Fibroblast of upper back skin (primary cell): ENCODE measurements at places on chromosomes 2 and 18.
A peak's percentile ranks its signal among the peaks of the same experiment; 100 is the strongest.

DNA sequence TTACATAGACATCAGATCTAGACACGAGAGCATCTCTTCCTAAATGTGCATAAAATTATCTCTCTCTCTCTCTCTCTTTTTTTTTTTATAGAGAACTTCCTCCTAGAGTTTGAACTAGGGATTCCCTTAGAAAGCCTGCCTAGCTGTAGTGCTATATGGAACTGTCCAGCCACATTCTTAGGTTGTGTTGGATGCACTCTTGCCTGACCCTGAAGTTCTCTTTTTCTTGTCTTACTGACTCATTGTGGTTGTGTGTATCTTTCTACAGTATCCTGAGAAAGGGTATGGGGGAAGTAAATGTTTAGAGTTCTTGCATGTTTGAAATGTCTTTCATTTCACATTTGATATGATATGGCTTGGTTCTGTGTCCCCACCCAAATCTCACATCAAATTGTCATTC lies 368.2 kb downstream of the CDH2 start:
- DNase-seq, result peak; percentile 40

DNA sequence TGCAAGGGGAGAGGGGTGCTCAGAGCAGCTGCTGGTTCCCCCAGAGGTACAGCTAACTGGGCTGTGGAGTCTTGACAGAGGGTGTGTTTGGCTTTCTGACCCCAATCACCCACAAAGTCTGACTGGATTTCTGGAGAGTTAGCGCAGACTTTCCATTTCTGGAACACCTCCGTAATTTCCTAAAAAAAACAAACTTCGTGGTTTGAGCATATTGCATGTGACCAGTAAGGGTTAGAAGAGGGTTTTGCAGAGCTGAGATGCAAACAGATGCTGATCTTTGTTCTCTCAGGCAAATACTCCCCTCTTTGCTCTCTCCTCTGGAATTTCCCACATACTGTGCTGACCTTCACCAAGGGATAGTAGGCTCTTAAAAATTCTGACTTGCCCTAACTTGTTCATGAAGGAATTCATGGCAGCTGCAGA lies 44.5 kb upstream of the TMEM247 start:
- peak; percentile 46 for DNase-seq

- DNase-seq, result no peak
These were observed 45.9 kb downstream of the CYRIA start for GRCh38 chr2:16619576-16620245.

DNA sequence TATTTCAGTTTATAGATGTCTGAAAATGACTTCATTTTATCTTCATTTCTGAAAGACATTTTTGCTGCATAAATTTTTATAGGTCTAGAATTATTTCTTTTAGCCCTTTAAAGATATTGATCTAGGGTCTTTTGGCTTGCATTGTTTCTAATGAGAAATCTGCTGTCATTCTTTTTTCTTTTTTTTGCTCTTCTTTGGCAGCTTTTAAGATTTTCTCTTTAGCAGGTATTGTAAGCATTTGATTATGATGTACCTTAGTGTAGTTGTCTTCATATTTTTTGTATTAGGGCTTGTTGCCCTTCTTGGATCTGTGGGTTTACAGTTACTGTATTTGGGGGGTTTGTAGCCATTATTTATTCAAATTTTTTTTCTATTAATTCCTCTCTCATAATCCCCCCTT lies 66.0 kb upstream of the IL1R1 start:
- no peak for DNase-seq

DNA sequence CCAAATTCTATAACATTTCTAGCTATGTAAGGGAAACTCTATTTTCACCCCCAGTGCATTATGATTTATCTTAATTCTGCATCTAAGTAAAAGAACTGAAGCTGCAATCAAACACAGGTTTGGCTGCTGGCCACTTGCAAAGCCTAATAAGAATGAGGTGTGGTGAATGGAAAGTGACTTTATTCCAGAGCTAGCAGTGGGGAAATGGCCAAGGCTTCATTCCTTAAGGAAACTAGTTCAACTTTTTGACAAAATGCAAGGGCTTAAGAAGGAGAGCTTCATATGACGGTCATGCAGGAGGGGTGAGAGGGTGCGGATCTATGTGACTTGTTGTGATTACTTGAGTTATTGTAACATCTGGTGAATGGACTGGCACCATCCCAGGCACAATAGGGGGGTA lies 1802.0 kb downstream of the SUCLG1 start:
- DNase-seq, result no peak

- DNase-seq, result no peak
These were observed 792.8 kb upstream of the PIK3C3 start for GRCh38 chr18:41162191-41162590.

- peak; percentile 5 for DNase-seq
These were observed 2.7 kb downstream of the USP40 start for GRCh38 chr2:233563663-233564430.

DNA sequence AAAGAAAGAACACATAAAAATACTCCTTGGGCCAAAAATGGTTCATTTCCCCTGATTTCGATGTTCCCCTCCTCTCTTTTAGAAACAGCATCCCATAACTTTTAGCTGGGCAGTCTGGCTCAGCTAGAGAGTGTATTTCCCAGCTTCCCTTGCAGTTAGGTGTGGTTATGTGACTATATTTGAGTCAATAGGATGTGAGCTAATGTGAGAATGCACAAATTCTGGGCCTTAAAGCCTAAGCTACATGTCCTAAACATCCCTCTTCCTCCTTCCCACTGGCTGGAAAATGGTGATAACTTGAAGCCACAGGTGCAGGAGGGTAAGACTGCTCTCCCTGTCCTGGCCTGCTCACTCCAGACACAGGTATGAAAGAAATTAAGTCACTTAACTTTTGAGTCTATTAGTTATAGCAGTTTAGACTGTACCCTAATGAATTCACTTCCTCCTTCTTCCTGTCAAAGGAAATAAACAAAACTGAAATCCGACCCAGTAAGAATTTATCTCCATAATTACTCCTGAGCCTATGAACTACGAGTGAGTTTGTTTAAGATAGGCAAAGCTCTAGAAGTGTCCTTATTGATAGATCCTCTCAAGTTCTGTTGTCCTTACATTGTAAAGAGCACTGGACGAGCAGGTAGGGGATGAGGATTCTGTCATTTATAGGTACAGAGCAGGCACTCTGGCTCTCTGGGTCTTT lies 177.6 kb downstream of the MTX2 start:
- no peak for DNase-seq

- DNase-seq, result no peak
These were observed 57.6 kb downstream of the GDF7 start for GRCh38 chr2:20724500-20725053.

- DNase-seq, result no peak
These were observed 435 bp downstream of the ADCY3 start for GRCh38 chr2:24919506-24920097.

DNA sequence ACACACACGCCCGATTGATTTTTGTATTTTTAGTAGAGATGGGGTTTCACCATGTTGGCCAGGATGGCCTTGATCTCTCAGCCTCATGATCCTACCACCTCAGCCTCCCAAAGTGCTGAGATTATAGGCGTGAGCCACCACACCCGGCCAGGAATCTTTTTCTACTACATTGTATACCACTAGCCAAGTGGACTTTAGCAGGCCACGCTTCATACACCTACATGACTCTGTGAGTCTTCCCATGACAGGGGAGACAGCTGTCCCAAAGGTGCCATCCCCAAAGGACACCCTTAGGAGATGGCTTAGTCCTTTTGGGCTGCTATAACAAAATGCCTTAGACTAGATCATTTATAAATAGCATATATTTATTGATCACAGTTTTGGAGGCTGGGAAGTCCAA lies 32.8 kb downstream of the ERMN start:
- no peak for DNase-seq

DNA sequence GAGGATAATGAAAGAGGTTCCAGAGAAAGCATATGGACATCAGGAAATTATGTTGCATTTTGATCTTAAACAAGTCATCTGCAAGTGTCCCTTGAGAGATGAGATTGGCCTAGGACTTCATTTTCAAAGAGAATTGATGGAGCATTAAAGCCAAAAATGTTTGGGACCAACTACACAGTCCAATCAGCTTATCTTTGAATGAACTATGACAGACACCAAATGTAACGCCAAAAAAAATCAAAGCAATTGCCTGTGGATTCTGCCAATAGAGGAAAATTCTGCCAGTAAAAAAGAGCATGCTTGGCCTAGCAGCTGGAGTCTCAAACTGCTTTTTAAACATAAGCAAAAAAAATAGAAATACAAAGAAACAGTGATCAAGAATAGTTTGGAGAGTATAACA lies 594.5 kb upstream of the CHAC2 start:
- DNase-seq, result no peak

DNA sequence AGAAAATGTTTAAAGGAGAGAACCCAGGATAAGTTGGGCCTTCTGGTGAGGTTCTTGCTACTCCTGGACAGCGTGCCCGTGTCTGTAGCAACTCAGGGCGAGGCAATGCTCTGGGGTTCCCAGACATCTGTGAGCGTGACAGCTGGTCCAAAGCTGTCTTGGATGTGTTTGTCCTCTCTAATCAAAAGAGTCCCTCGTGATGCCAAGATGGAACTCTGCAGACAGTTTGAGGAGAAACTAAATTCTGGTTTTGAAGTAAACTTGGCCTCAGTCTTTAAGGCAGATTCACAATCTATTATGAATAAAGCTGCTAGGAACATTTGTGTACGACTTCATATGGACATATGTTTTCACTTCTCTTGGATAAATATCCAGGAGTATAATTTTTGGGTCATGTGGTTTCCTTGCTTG lies 47.3 kb downstream of the TMEM17 start:
- DNase-seq, result no peak

DNA sequence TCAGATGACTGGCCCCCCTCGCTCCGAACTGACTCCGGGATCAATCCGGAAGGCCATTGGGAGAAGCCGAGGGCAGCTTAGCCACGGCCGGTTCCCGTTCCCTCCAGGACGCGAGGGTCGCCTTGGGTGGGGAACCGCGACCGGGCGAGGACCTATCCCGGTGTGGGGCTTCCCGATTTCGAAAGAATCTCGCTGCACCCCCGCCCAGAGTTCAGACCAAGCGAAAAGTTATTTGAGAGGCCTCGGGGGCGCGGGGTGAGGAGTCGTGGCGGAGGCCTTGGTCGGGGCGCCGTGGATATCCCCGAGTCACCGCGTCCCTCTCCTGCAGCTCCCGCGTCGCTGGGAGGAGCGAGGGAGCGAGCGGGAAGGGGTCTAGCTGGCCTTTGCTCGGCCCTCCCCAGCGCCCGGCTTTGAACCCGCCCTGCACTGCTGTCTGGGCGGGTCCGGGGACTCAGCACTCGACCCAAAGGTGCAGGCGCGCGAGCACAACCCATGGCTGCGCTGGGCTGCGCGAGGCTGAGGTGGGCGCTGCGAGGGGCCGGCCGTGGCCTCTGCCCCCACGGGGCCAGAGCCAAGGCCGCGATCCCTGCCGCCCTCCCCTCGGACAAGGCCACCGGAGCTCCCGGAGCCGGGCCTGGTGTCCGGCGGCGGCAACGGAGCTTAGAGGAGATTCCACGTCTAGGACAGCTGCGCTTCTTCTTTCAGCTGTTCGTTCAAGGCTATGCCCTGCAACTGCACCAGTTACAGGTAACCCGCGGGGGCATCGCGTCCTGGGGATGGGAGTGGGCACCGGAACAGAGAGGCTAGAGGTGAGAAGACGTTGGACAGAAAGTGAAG lies at the start of gene CYP27A1:
Gene CYP27A1, plus strand, starts transcription at position 457 of the 837 bp plus-strand sequence. Its CDS starts 36 bp downstream, at position 493.
- DNase-seq, result no peak

- no peak for DNase-seq
These were observed 51.6 kb downstream of the BMP10 start for GRCh38 chr2:68819556-68819955.

DNA sequence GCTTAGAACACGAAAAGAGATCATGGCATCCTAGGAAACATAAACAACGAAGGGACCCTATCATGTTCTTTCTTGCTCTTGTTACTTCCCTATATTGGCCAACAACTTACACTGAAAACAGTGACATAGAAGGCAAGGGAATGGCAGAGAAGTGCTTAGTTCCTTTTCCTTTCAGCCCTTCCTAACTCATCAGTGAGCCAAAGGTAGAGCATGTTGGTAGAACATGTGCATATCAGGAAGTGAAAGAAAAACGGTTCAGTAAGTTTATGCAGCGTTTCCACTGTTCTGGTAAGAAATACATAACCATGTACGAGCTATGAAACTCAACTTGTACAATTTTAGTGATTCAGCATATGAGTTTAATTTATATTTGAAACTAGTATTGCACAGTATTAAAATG lies 21.7 kb downstream of the AKAIN1 start:
- DNase-seq, result no peak

GRCh38 chr18:11147371-11147951 lies 1.9 kb downstream of the PIEZO2 start:
- DNase-seq, result no peak

DNA sequence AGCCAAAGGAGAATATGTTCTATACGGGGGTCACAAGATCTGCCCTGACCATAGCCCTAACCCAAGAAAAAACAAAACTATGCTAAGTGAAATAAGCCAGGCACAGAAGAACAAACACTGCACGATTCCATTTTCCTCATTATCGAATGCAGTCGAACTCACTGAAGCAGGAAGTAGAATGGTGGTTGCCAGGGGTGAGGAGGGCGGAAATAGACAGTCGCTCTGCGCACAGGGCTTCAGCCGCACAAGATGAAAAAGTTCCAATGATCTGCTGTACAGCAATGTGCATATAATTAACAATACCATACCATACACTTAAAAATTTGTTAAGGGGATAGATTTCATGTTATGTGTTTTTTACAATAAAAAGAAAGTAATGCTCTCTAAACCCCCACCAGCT lies 257.7 kb downstream of the TXNL1 start:
- DNase-seq, result peak; percentile 35

DNA sequence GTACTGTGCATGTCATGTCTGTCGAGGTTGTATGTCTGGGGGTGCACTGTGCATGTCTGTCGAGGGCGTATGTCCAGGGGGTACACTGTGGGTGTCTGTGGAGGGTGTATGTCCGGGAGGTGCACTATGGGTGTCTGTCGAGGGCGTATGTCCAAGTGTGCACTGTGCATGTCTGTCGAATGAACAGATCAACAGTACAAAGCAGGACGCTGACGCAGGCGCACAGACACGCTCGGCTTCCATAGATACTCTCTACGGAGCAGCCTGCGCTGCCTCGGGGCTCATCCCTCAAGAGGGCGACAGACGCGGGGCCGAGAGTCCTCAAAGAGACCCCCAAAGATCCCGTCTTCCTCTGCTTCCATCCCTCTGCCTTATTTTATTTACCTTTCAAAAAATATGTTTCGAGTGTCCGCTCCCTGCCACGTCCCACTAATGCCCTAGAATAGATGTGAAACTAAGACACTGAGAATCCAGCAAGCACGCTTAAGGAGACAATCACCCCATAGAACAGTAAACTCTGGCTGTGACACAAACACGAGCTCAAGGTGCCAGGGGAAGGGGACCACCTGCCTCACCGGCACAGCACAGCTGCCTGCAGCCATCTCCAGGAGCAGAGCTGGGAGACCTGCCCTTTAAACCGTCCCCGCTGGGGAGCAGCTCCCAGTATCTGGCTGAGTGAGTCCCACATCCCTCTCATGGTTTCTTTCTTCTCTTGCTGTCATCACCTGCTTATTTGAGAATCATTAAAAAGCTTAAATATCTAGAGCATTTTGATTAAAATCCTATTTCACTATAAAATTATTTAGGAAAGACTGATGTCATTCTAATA lies 250.5 kb upstream of the MYT1L start:
- no peak for DNase-seq
